M059J (cell line): ENCODE measurements at places on chromosomes 3 and 15.

DNA sequence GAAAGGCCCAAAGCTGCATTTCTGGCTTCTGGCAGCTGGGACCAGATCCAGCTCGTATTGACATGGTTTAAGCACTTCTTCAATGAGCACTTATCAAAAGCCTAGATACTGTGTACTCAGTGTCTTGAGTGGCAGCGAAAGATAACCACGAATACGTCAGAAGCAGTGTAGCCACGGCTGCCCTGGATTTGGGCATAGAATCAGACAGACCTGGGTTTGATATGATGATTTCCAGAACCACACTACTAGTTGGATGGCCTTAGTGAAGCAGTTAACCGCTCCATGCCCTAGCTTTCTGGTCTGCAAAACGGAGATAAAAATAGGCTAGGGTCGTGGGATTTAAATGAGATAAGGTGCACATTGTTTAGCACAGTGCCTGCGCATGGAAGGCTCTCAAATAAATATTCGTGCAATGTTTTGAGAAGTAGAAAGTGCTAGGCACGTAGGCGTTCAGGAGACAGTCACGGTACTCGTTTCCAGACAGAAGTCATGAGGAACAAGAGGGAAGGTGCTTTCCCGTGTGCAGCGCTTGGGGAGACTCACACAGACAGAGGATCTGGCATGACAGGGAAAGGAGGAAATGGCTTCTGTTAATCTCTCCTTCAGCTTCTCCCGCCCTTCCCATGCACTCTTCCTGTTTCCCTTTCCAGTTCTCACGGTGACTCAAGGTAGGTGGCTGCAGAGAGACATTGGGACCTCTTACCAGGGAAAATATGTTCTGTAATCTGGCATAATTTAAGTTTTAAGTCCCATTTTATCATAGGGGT lies 70.3 kb downstream of the CCNL1 start:
- peak; percentile 44 for DNase-seq

DNA sequence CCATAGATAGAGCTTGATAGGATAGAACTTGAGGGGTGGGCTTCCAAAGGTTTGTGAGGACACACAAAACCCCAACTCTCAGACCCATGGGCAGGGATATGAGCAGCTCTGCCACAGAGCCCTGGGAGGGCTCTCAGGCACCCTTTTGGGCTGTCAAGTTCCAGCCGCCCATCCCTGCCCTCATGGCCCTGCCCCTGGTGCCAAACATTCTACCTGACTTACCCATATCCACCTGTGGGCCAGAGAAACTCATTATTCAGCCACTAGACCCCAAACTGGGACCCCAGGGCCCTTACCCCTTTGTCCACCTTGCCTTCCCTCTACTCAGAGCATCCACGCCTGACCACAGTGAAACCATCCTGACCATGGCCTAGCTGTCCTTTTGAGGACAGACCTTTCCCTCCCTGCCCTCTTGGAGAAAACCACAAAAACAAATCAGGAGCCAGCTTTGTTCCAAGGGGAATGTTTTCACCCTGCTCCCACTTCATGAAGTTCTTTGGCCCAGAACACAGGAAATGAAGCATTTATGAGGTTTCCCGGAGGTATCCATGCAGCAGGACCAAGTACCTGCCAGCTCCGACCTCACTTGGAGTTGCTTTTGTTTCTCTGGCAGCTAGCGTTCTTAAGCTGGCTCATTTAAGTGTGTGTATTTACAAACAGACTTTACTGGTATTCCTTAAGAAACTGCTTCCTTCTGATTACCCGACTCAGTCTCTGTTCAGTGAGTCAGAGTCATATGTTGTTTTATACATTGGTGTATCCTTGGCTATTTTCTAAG lies 34.2 kb upstream of the GALNT15 start:
- DNase-seq = peak; percentile 90

DNA sequence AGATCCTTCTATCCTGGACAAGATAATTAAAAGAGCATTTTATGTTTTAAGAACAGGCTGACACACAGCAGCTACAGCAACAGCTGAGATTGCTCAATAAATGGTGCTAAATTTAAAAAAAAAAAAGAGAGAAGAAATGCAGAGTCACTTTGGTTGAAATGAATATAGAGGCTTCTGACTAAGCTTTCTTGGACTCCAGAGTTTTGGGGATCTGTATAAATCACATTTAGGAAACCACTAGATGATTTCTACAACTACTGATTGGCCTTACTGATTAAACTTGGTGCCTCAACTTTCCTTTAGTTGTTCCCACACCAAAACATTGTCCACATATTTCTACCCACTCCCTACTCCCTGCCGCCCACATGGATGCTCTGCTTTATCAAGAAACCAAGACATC lies 132.9 kb upstream of the ZBTB20 start:
- no peak for DNase-seq

DNA sequence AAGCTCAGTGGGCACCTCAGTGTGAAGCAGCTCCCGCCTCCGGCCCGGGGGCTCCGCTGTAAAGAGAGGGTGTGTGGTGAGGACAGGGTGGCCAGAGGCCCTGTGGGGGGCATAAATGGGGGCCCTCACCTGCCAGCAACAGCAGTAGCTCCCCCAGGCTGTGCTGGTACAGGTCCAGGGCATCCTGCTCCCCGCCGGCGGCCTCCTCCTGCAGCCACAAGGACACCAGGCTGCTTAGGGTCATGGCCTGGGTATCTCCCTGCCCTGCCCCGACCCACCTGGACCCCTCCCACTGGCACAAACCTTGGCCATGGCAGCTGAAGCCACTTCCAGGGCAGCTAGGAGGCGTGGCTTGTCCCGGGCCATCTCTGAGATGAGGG lies 4.8 kb downstream of the ULK3 start:
- DNase-seq = no peak

DNA sequence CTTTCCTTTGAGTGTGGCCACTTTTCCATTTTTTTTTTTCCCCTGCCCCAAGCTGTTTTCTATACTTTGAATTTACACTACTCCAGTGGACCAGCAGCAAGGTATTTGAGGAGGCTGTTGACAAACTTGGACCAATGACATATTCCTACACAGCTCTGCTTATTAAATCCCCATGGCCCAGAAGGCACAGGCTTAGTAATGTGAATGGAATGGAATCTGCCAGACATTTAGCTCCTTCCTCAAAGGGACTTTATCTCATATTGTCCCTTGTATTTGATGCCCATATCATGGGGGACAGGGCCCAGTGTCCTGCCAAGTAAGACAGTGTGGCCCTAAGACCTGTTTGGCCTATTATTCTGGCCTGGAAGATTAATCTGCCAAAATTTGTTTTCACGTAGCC lies 107.5 kb downstream of the CHCHD6 start:
- DNase-seq = peak; percentile 63

- DNase-seq = no peak
Measured at GRCh38 chr3:36674816-36675215, 89.5 kb downstream of the DCLK3 start.

DNA sequence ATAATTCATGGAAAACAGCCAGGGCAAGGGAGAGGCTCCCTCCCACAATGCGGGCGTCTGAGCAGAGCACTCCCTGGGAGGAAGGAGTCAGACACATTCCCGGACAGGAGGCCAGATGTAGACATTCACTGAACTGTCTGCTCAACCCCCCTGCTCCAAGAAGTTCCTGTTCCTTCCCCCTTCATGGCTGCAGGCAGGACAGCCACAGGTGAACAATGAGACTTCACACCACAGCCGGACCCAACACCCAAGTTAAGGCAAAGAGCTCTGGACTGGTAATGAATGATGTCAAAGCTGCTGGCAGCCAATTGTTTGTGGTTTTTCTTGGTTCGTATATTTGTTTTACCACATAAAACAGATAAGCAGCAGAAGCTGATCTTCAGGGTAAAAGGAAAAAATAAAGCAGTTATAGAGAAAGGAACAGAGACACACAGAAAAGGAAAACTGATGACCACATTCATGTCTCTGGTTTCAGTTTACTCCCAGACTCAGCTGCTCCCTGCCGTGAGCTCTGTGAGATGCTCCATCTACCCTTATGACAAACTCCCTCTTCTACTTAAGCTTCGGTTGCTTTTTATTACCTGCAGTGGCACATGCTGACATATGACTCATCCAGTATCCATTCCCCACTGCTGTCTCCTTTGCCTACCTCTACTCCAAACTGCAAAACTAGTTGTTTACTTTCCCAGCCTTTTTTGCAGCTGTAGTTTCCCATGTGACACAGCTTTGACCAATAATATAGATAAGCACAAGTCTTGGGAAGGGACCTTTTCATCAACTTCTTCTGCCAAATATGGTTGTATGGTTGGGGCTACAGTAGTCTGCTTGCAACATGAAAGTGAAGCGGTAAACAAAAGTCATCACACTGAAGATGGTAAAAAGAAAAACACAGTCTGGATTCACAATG lies 33.1 kb downstream of the DZIP1L start:
- DNase-seq = peak; percentile 98

GRCh38 chr3:197855571-197855970 lies 64.5 kb downstream of the LRCH3 start:
- no peak for DNase-seq

GRCh38 chr3:38646630-38647029 lies 2.9 kb downstream of the SCN5A start:
- peak; percentile 43 for DNase-seq
